ENCODE measurements at places on chromosomes 11 and 22.
A peak's percentile ranks its signal among the peaks of the same experiment; 100 is the strongest.

DNA sequence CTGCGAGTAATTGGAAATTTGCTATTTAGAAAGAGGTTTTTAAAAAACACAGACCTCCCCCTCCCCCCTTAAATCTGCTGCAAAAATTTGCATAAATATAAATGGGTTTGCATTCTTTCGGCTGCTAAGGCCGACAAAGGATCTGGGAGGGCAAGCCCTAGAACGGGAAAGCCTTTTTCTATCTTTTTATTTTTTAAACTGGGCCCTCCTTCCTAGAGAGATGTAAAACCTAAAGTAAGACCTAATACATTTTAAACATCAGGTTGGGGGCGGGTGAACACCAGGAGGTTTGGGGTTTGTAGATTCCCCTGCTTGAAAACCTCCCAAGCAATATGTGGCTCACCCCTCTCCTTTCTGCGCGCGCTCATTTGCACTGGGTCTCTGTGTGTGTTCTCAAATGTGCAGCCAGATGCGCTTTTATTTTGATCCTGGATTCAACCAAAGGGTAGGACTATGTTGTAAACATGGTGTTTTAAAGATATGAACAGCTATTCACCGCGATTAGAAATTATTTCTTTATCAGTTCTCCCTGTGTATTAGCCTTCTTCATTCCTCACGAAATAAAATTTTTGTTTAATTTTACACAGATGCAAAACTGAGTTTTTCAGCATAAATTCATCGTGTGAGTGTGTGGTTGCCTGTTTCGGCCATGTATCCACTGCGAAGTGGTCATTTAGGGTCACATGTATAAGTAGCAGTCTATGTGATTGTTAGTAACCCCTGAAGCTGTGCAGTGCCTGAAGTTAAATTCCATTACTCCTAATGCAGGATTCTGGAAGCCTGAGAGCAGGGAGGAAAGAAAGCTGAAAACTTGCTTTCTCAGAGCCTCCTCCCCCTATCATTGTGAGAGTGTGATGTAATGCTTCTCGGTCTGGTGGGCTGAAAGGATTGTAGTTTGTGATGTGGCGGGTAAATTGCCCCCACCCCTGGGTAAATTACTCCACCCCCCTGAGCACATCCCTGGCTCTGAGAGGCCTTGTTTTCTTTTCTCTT lies 988 bp downstream of the TNRC6B start:
- peak; percentile 56 for DNase-seq

GRCh38 chr22:23833017-23833751 lies 5.6 kb downstream of the DERL3 start:
- DNase-seq = no peak

DNA sequence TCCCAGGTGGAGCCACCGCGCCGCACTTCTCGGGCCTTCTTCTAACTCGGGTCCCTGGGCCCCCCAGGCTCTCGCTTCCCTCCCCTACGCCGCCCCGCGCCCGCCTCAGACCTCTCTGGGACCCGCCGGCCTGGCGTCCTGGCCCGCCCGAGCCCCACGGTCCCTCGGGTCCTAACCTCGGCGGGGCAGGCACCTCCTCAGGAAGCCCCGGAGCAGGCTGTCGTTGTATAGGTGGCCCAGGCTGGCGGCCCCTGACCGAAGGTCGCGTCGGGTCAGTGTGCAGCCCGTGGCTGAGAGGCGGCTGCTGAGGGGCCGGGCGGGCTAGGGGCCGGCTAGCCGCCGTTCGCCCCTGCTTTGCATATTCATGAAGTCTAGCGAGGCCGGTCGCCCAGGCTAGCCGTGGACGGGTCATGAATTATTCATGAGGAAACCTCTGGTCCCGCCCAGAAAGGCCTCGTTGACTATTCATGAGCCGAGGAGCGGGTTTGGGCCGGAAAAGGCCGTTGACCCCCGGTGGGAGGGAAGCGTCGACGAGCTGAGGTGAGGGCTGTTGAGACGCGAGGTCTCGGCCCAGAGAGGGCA lies at the start of gene HORMAD2:
TSS of gene HORMAD2 (plus strand) at position 513 of the 582 bp plus-strand sequence. CDS start 13,489 bp downstream, outside the sequence.
- DNase-seq = no peak

DNA sequence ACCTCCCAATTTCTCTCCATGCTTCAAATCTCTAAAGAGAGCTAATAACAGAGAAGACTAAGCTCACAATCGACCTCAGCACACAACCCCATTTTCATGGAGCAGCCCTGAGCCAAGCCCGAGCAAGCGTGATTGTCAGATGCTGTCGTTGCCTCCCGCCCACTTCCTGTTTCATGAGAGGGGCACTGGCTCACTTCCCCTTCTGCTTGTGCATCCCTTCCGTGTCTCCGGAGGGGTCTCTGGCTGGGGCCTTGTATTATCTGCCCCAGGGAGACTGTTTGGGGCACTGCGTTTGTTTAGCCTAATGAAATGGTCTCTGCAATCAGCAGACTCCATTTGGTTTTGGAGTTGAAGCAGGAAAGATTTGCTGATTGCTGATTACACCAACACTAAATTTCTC lies 181.3 kb upstream of the SEZ6L start:
- no peak for DNase-seq

- no peak for DNase-seq
Measured at GRCh38 chr11:111193924-111194490, 51.5 kb upstream of the POU2AF2 start.

DNA sequence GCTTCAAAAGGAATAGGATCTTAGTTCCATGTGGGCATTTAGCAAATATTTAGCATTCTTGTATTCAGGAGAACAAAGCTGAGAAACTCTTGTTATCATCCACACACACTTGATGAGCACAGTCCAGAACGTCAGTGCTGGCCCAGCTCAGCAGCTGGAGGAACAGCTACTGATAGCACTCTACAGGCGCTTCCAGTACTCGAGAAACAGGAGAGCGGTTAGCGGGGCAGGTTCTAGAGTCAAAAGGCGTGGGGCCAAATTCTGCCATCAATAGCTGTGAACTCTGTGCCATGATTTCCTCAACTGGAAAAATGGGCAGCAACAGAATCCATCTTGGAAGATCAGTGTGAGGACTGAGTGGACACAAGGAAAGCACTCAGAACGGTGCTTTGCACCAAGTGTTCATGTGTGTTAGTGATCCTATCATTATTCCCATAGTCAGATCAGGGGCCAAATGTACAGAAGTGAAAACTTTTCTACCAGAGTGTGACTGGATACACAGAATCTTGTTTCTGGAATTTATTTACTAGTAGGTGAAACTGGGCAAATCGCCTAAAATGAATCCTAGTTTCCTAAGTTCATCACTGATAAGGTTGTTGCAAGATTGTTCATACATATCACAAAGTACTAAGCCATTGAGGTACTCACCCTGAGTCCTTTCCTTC lies 3.2 kb downstream of the JOSD1 start:
- no peak for DNase-seq

DNA sequence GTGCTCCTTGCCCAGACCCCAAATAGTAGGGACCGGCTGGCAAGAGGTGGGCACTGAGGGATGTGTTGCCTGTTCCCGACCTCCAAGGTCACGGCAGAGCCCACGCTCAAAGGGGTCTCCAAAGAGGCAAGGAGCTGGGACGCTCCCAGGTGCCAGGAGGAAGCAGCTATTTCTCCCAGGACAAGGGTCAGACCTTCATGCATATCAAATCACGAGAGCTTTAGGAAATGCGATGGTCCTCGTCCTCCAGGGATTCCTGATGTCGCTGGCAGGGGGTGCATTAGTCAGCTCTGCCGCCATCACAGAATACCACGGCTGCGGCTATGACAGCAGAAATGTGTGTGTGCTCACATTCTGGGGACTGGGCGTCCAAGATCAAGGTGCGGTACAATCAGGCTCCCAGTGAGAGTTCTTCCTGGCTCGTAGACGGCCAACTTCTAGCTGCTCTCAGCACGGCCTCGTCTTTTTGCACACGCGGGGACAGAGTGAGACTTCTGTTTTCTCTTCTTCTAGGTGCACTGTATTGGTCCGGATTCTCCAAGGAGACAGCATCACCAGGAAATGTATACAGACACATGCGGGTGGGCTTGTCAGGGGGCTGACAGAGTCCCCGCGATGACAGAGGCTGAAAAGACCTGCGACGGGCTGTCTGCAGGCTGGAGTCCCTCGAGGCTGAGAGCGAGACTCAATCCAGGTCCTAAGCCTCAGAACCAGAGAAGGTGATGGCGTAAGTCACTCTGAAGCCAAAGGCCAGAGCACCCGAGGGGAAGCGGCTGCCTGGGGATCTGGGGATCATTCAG lies 81.6 kb downstream of the SHANK2 start:
- DNase-seq = no peak

GRCh38 chr11:79956061-79956460 lies 515.2 kb upstream of the TENM4 start:
- DNase-seq = no peak

- DNase-seq = no peak
Measured at GRCh38 chr11:112504056-112504455, 243.4 kb upstream of the PLET1 start.

- no peak for DNase-seq
Measured at GRCh38 chr11:108115500-108116140, 5.7 kb upstream of the ACAT1 start.

- no peak for DNase-seq
Measured at GRCh38 chr22:49521787-49522224, 305.9 kb downstream of the BRD1 start.

DNA sequence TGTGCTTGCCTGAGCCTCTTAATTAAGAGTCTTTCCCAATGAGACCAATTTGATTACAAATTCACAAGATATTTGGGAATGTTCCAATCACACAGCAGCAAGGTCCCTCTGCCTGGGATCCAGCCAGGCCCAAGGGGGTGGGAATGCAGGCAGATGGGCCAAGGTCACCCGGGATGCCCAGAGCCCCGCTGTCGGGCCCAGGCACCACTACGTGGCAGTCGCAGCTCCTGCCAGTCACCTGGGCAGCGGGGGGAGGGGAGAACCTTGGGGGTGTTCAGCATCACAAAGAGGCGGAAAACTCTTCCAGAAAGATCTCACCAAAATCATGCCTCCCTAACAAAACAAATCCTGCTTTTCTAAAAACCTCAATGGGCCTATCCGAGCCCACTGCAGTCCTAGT lies 30.9 kb downstream of the PPM1F start:
- DNase-seq = no peak

DNA sequence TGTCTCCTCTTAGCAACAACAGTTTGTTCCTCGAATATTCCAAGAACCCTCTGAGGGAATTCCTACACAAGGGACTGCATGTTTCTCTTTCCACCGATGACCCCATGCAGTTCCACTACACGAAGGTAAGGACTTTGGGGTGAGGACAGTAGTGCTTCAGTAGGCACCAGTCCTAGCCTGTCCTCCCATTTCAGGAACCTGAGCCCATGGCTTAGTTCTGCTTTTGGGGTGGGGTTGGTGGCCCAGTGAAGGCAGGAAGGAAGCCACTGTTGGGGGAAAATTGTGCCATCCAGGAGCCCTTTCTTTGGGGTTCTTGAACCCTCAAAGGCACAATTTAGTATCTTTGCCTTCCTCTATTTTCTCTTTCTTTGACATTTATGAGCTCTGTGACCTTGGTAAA lies 38.2 kb downstream of the RNF141 start:
- DNase-seq = no peak

GRCh38 chr22:25976356-25976755 lies 192.9 kb upstream of the SEZ6L start:
- no peak for DNase-seq

GRCh38 chr11:117037279-117037974 lies 60.8 kb downstream of the SIK3 start:
- no peak for DNase-seq

DNA sequence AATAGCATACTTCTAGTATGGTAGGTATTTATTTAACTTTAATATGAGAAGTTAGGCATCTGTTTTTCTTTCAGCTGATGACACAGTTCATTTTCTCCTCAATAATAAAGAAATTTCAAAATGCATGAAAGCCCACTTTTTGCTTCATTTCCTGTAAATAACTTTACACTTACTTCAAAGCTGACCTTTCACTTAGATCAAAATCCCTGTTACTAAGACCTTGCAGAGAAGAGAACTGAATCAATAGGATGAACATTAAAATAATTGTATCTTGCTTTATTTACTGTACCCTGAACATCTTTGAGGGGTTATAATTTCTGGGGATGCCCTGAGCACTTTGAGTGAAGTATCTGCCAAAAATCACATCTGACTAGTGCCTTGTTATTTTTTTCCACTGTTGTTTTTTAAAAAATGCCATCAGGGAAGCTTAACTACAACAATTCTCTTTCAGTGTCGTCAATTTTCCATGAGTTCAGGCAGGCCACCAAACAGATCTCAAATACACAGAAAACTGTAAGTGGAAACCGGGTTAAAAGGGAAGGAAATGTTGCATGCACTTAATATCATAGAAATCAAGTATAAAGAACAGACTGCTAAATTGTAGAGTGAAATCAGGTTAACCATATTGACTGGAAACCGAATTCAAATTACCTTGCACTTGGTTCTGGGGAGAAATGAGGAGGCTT lies 206.2 kb downstream of the MAML2 start:
- no peak for DNase-seq

DNA sequence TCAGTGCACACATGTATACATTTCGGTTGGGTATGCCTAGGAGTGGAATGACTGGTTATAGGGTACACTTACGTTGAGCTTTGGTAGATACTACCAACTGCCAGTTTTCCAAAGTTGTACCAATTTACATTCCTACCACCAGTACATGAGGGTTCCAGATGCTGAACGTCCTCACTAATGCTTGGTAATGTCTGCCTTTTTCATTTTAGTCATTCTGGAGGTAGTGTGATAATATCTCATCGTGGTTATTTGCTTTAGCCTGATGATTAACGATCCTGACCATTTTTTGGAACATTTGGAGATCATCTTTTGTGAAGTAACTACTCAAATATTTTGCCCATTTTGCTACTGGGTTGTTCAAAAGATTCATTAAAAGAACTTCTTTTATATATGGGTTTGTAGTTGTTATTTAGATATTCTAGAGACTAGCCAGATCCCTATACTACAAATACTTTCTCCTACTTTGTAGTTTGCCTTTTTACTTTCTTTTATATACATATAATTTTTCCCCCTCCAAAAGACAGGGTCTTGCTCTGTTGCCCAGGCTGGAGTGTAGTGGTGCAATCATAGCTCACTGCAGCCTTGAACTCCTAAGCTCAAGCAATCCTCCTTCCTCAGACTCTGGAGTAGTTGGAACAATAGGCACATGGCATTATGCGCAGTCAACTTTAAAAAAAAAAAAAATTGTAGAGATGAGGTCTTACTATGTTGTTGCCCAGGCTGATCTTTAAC lies 62.1 kb downstream of the RBFOX2 start:
- no peak for DNase-seq

DNA sequence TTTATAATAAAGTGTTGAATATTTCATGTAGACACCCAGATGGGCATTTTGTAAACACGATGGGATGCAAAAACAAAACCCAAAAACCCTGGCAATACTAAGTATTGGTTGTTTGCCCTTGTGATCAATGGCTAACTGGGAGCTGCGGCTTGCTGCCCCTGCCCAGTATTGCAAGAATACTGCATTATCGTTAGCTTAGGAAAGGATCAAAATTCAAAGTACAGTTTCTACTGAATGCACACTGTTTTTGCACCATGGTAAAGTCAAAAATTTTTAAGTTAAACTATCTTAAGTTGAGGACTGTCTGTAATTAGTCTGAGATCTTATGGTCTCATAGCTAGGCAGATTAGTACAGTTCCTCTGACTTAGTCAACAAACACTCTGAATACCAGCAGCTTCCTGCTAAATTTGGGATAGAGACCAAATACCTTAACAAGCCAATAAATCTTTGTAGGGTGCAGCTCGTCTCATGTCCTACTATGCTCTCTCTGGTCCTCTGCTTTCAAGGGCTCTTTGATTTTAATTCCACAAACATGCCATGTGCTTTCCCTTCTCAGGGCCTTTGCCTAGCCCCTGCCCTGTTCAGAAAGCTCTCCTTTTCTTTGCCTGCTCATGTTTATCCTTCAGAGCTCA lies 4.0 kb downstream of the CCDC90B start:
- DNase-seq = no peak
